ENCODE measurements at places on chromosomes 7 and 10.

DNA sequence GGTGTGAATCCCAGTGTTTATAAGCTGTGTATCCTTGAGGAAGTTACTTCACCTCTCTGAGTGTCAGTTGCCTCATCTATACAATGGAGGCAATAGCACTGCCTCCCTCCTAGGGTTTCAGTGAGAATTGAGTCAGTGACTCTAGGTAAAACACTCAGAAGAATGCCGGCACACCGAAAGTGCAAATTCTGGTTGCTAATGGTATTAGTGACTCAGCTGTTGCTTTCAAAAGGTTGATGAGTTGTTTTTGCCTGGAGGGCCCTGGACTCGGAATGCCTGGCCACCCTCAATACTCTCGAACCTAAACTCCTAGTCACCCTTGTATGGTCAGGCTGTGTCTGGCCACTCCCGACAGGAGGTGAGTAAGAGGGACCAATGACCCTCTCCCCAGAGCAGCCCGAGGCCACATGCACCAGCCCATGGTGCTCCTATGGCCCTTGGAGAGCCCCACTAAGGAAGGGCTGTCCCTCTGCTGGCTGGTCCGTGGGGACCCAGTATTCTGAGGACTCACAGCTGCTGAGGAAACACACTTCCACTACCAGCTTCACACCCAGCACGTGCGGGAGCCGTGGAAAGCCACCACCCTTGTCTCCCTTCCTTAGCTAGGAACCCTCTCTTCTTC is 60.2 kb downstream of the CALML3 start:
- peak; percentile 79 for DNase-seq

- DNase-seq: no peak
Observed at GRCh38 chr7:45923290-45923689, 2.2 kb upstream of the IGFBP3 start.

GRCh38 chr7:134777908-134778580 is 1.4 kb upstream of the CALD1 start:
- no peak for DNase-seq

GRCh38 chr10:72218325-72218724 is 2.2 kb upstream of the ASCC1 start:
- no peak for DNase-seq

DNA sequence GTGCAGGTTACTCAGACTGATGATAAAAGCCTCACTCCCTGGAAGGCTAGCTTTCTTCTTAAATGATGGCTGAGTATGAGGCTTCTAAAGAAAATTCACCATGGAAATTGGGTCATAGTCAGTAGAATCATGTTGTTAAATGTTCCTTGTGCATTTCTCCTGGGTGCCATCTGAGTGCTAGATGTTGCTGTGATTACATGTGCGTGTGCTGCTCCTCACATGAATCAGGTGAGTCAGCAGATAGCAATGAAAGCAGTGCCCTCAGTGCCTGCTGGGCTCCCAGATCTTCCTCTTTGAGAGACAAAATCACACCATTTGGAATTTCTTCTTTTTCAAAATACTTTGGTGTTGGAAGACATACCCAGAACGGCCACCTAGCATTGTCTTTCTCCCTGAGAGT is 331.7 kb downstream of the XPNPEP1 start:
- no peak for DNase-seq

DNA sequence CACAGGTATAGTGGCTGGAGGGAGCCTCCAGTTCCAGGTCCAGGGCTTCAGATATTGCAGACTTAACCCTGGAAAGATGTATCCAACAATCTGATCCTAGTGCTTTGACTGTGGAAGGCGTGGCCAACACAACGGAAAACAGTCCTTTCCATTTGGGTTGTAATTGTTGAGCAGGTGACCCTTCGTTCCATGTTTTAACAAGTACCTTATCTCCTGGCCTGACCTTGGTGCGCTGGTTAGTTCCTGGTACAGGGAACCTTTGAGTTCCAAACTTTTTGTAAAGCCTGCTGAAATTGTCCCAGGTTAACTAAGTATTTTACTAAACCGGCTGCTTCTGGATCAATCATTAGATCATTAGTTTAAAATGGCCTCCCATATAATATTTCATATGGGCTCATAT is 23.9 kb upstream of the GIMAP6 start:
- no peak for DNase-seq

- no peak for DNase-seq
Observed at GRCh38 chr7:33742999-33743587, 162.2 kb upstream of the BMPER start.

DNA sequence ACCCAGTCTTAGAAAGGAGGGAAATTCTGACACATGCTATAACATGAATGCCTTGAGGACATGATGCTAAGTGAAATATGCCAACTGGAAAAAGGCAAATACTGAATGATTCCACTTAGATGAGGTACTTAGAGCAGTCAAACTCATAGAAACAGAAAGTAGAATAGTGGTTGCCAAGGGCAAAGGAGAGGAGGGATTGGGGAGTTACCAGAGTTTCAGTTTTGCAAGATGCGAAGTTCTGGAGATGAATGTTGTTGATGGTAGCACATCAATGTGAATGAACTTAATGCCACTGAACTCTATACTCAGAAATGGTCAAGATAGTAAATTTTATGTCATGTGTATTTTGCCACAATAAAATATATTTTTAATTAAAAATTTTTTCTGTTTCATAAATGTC is 38.9 kb downstream of the DRGX start:
- no peak for DNase-seq

GRCh38 chr10:123863721-123864482 is 27.7 kb downstream of the CPXM2 start:
- no peak for DNase-seq

DNA sequence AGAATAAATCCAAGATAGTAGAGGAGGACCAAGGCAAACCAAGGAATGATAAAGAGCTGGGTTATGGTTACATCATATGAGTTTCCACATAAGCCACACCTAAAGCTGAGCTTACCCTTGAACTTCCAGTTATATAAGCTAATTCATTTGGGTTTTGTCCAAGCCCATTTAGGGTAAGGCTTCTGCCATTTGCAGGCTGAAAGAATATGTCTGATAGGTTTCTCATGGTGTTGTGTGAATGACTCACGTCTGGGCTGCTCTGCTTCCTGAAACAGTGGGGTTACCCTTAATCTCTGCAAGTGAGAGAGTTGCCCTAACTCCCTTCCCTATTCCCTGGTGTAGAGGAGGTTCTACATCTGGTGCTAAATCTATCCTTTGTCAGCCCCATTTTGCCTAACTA is 60.8 kb downstream of the PTTG1IP2 start:
- no peak for DNase-seq

DNA sequence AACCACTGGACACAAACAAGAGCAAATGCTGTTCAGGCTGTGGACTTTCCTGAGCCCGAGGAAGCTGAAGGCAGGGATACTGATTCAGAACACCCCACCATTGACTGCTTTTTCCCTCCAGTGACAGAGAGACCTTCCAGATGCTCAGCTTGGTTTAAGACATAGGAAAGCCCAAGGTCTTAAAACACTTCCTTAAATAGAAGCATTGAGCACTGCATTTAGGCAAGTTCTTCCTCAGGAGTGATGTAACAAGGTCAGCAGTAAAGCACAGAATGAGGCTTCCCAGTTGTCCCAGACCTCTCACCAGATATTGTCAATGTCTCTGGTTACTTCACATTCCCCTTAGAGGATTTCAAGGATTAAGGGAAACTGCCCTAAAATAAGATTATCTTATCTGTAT is 19.6 kb upstream of the CDCA7L start:
- DNase-seq: no peak

GRCh38 chr7:123522066-123522465 is 12.3 kb downstream of the IQUB start:
- no peak for DNase-seq
